Natural killer cell treated with Interleukin-12 subunit alpha and Interleukin-12 subunit beta and Interleukin-15 and Interleukin-18, amount 100 ng/mL, for 72 hours (primary cell): ENCODE measurements at places on chromosomes 3 and 15. TPM values are rescaled to one million over a fixed set of nuclear protein-coding genes. Genes with fewer than 3 reads are reported as not detected.

WDR49 gene
- total RNA-seq, result 0.59 TPM

CDC25A gene
- total RNA-seq, result 76.7 TPM

SERINC4 gene
- 0.50 TPM for total RNA-seq

SCN11A gene
- 0.14 TPM for total RNA-seq

DISP2 gene
- 0.25 TPM for total RNA-seq

EFCAB12 gene
- 1.0 TPM for total RNA-seq

FRMD5 gene
- not detected for total RNA-seq

GREM1 gene
- total RNA-seq, result 0.03 TPM

GPR27 gene
- total RNA-seq, result not detected

ZNF660 gene
- total RNA-seq, result 5.9 TPM

KY gene
- not detected for total RNA-seq

CD200R1 gene
- total RNA-seq, result 3.7 TPM

SLCO2A1 gene
- total RNA-seq, result not detected

SLC2A2 gene
- total RNA-seq, result not detected

ATP13A4 gene
- total RNA-seq, result 2.1 TPM

GOLIM4 gene
- total RNA-seq, result 16.2 TPM

TIMP4 gene
- not detected for total RNA-seq

EPHB3 gene
- not detected for total RNA-seq

TRPM7 gene
- 64.0 TPM for total RNA-seq

ANKUB1 gene
- total RNA-seq, result not detected

CPNE9 gene
- 0.29 TPM for total RNA-seq

MNS1 gene
- total RNA-seq, result 0.47 TPM

IL5RA gene
- 5.0 TPM for total RNA-seq

ACY1 gene
- 42.6 TPM for total RNA-seq

KBTBD13 gene
- not detected for total RNA-seq

FANCD2OS gene
- total RNA-seq, result not detected

ARHGAP11A gene
- 108 TPM for total RNA-seq

STARD9 gene
- 22.6 TPM for total RNA-seq

ZNF35 gene
- total RNA-seq, result 15.8 TPM

ADAMTSL3 gene
- not detected for total RNA-seq

CELSR3 gene
- total RNA-seq, result 4.4 TPM

RARRES1 gene
- total RNA-seq, result not detected

GRK7 gene
- total RNA-seq, result not detected

STRIT1 gene
- not detected for total RNA-seq

RAF1 gene
- 155 TPM for total RNA-seq

IQCF5 gene
- total RNA-seq, result not detected

NEK10 gene
- total RNA-seq, result 4.0 TPM

CCR2 gene
- total RNA-seq, result 2.5 TPM

ALDH1L1 gene
- not detected for total RNA-seq

LRRC31 gene
- not detected for total RNA-seq

HHLA2 gene
- 0.81 TPM for total RNA-seq

FILIP1L gene
- 0.19 TPM for total RNA-seq
